ENCODE measurements at places on chromosomes 12 and 14.

DNA sequence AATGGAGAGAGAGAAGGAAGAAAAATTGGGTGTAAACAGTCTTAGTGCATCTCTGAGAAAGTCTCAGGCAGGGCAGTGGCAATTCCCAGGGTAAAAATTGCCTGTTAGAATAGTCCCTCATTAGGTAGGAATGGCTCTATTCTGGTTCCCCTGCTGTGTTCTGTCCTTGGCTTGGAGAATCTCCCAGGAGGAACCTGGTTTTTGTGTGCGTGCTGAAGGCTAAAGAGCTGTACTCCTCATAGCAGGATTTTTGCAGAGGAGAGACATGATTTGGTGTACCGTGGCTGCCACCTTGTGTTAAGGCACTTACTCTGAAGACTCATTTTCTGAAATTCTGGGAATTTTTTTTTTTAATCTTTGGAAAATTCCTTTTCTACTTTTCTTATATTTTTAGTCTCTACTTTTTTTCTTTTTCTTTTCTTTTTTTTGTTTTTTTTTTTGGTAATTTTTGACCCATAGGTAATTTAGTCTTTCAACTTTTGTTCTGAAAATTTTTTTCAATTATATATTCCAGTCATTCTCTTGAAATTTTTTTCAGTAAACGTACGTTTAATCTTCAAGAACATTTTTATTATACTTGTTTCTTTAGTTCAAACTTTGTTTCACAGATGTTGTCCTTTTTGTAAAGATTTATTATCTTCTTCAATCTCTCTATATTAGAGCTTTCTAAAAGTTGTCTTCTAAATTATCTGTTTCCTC is 63.8 kb downstream of the FBXO33 start:
- DNase-seq = peak; percentile 76

DNA sequence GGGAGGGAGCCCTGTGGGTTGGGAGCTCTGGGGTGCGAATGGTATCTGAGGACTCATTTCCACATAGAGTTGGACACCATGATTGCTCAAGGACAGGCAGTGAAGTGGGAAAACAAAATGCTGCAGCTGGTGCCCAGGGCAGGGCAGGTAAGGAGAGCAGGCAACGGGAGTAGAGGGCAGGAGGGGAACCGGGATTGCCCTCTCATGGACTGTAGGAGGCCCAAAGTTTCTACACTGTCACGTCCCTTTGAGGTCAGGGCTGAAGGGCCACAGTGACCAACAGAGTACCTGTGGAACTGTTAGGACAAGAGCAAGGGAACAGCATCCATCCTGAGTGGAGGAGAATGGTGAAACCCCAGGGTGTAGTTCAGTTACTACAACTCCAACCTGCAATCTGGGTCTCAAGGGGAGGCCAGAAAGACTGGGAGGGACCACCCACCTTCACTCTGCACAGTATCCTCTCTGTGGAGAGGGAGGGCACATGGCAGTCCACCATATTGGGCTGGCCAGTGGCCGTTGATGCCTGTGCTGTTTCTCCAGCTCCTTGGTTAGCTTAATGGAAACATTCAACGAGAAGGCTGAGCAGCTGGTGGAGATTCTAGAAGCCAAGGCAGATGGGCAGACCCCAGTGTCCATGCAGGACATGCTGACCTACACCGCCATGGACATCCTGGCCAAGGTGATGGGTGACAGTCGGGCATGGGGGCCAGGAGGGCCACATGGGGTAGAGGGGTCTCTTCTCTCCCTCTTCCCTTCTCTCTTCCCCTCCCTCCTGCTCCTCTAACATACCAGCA is 22.2 kb downstream of the CYP46A1 start:
- no peak for DNase-seq

DNA sequence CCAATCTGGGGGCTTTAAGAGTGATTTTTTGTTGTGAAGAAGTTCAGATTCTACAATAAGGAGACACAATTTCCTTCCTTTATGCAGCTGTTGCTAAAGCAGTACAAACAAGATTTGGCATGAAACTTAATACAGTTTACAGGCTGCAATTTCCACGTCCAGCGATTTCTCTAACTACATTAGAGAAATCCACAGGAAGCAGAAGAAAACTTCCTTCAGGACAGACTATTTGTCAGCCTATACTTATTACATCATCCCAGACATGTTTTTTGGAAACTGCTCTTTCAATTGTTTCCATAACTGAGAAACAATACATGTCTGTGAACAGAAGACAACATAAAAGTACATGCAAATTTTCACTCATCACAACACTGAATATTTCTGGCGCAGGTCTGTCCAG is 204.3 kb downstream of the TTC7B start:
- no peak for DNase-seq

- no peak for DNase-seq
Measured at GRCh38 chr12:21434699-21435098, 2.8 kb upstream of the PYROXD1 start.
